Trophoblast cell (in vitro differentiated cells and primary cell): ENCODE measurements at places on chromosomes 7 and 10.

- no peak for DNase-seq
These were observed 106.5 kb downstream of the LYZL1 start for GRCh38 chr10:29395409-29395808.

GRCh38 chr7:128167042-128167701 is 73.9 kb upstream of the LEP start:
- no peak for DNase-seq

DNA sequence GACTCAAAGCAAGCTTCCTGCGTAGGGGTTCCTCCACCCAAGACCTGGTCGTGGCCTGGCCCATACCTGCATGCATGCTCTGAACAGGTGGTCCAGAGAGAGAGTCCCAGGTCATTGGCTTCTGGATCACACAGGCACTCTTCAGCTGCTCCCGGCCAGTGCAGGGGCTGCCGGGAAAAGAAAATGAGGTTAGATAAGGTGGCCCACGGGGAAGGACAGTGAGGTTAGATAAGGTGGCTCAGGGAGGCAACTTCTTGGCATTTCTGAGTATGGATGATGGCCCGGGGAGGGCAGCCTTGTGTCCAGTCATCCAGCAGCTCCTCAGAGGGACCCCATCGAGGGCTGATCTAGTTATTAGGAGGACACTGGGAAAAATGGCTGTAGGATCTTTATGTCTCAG is 87.4 kb downstream of the FRMPD2 start:
- no peak for DNase-seq

- no peak for DNase-seq
These were observed 223.1 kb upstream of the KLF14 start for GRCh38 chr7:130957137-130957513.

DNA sequence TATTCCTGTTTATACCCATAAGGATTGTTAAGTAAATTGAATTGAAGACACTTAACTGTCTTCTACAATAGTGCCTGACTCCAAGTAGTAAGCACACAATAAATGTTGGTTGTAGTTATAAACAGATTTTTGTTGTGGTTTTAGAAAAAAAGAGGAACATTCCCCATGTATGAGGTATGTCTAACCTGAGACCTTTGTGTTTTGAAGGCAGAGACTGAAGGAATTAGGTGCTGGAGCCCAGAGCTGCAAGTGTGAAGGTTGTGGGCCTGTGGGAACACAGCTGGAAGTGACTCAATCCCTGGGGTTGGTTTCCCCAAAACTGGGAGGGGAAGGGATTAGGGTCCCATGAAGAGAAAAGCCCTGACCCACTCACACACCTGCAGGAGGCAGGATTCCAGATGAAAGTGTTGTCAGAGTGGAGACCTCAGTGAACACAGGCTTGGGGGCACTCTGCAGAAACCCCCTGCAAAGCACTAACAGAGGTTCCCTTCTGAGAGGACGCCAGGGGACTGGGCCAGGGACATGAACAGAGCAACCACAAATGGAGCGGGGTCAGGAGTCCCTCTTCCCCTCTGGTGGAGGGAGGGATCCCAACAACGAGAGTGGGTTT is 265.1 kb upstream of the KLF14 start:
- no peak for DNase-seq

DNA sequence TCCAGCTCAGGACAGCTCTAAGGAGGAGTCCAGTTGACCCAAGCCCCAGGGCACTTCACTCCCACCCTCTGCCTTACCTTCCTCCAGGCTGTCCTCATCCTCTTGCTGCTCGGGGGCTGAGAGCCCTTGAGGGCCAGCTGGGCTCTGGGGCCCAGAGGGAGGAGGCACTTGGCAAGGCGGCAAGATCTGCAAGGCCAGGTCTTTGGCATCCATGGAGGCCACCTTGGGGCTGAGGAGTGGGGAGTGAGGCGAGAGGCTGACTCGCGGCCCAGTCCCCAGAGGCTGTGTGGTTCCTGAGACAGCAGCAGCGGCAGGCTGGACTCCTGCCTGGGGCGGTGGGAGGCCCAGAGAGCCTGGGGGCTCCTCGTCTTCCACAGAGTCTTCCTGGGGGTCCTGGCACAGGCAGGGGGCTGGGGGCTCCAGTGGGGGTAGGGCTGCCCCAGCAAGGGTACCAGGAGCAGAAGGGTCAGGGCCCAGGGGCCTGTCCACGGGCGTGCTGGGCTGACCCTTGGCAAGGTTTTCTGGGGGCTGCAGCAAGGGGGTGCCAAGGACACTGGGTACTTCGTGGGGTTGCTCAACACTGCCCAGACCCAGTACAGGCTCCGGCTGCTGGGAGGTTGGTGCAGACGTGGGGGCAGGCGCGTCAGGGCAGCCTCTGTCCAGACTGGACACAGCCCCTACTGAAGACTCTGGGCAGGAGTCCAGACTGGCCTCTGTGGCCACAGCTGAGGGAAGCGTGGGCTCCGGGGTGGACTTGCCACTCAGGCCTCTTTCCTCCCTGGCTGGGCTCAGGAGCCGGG is 6.5 kb downstream of the NACAD start:
- no peak for DNase-seq

- DNase-seq = no peak
These were observed 25.6 kb downstream of the DIP2C start for GRCh38 chr10:663831-664251.

GRCh38 chr10:26386781-26387180 is 51.4 kb upstream of the APBB1IP start:
- no peak for DNase-seq

GRCh38 chr7:50793120-50793946 is 10.6 kb upstream of the GRB10 start:
- no peak for DNase-seq

DNA sequence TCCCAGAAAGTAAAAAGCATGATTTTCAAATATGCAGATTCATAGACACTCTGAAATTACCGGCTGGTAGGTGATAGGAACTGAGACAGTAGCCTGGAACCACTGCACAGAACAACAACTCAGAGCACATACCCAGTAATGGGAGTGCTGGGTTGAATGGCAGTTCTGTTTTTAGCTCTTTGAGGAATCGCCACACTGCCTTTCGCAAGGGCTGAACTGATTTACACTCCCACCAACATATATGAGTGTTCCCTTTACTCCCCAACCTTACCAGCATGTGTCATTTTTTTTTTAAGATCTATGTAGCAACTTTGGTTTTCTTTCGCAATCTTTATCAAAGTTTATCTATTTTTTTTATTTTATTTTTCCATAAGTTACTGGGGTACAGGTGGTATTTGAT is 358.8 kb downstream of the CALN1 start:
- no peak for DNase-seq

DNA sequence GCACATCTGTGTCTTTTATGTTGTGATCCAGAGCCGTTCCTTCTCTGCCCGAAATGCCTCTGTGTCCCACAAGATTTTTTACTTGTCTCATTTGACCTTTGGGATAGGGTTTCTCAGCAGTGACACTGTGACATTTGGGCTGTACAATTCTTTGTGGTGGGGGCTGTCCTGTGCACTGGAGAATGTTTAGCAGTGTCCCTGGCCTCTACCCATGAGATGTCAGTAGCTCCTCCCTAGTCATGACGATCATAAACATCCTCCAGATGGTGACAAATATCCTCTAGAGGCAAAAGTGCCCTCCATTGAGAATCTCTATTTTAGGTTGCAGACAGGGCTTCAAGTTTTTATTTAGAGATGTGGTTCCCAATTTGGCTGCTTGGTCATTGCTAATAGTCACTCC is 91.3 kb downstream of the PPP1R17 start:
- DNase-seq = no peak
